Naive B cell (primary cell): ENCODE measurements at places on chromosomes 6 and 20. TPM values are rescaled to one million over a fixed set of nuclear protein-coding genes. Genes with fewer than 3 reads are reported as not detected.

The GGTLC1 gene
- polyA plus RNA-seq = not detected

- no peak overlapping the region for H3K4me3 ChIP-seq
- no peak for DNase-seq
- no peak overlapping the region for H3K27ac ChIP-seq
- H3K36me3 ChIP-seq = no peaks in the 10 kb centered on the region
- H3K4me1 ChIP-seq = peaks cover 11% of the 10 kb centered on the region
These were observed 179.5 kb upstream of the SYNDIG1 start for GRCh38 chr20:24289737-24290481.

GRCh38 chr20:48986899-48987298 lies 59.2 kb upstream of the CSE1L start:
- no peaks in the 10 kb centered on the region for H3K27me3 ChIP-seq
- H3K4me1 ChIP-seq = no peaks in the 10 kb centered on the region
- H3K27ac ChIP-seq = no peak overlapping the region
- no peak for DNase-seq
- H3K4me3 ChIP-seq = no peak overlapping the region

- peak overlapping the region; percentile 62 for H3K27ac ChIP-seq
- no peaks in the 10 kb centered on the region for H3K27me3 ChIP-seq
- no peak overlapping the region for H3K4me3 ChIP-seq
- DNase-seq = no peak
- peaks cover 12% of the 10 kb centered on the region for H3K36me3 ChIP-seq
These were observed 41.0 kb upstream of the MRPS18A start for GRCh38 chr6:43728586-43728985.

DNA sequence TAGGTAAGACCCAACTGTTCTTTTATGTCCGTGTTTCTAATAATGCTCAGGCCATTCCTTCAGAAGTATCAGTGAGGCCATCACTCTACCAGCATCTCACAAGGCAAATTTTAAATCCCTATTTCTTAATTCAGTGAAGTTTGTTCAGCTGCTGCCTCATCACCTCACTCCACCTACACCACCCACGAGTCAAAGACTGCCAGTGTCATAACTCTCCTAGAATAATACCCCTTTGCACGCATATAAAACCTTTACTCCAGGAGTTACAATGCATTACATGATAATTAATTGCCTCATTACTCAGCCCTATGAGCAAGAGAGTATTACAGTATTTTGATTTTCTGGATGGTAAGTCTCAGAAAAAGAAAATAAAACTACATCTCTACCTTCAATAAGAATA lies 793.6 kb downstream of the TFAP2A start:
- H3K4me3 ChIP-seq = no peak overlapping the region
- no peak for DNase-seq
- H3K27me3 ChIP-seq = no peaks in the 10 kb centered on the region
- no peaks in the 10 kb centered on the region for H3K36me3 ChIP-seq
- no peaks in the 10 kb centered on the region for H3K4me1 ChIP-seq
- no peak overlapping the region for H3K27ac ChIP-seq

DNA sequence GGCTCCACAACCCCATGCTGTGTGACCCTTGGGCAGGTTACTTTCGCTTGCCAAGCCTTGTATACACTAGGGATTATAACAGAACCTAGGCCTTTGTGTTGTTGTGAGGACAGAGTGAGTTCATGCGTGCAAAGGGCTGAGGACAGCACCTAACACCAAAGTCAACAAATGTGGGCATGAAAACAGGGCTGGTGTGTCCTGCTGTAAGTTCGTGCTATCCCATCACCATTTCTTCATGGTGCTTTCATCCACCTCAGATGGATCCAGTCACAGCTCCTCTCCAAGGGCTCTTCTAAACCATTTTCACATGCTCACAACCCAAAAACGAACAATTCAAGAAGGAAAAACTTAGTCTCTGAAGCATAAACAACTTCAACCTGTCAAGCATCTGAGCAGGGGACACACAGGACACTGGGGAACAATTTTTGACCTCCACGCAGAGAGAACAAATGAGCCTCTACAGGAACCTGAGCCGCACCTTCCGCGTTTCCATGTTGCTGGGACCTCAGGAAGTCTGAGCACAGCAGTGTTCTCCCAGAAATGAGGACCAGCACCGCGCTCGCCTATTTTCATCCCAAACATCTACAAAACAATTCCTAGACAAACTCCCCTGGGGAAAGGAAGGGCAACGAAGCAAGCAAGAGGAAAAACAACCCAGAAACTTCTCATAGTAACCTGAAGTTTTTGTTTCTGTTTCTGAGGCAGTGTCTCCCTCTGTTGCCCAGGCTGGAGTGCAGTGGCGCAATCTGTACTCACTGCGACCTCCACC lies 3.1 kb downstream of the LRP11 start:
- no peaks in the 10 kb centered on the region for H3K36me3 ChIP-seq
- no peak overlapping the region for H3K4me3 ChIP-seq
- peaks cover 12% of the 10 kb centered on the region for H3K4me1 ChIP-seq
- DNase-seq = no peak

The ACTL10 gene
- 4.8 TPM for polyA plus RNA-seq

- H3K27me3 ChIP-seq = no peaks in the 10 kb centered on the region
- peaks cover 56% of the 10 kb centered on the region for H3K4me1 ChIP-seq
- no peak overlapping the region for H3K4me3 ChIP-seq
- no peaks in the 10 kb centered on the region for H3K36me3 ChIP-seq
- DNase-seq = no peak
These were observed 28.6 kb upstream of the EZR start for GRCh38 chr6:158847786-158848185.

The SOBP gene
- polyA plus RNA-seq = 2.0 TPM

DNA sequence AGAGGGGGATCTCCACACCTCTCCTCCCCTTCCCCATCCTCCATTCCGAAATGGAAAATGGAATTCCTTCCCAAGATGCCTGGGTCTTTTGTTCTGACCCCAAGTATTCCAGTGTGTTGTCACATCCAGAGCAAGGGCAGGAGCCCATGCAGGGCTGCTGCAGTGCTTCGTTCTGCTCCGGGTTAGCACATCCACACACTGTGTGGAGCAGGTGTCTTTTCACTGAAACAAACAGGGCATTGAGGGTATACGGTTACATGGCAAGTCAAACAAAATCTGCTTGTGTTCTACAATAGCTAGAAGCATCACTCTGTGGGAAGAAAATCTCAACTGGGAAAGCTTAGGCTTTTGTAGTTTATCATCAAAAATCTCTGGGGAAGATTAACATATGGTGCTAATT lies 56.9 kb downstream of the LYRM2 start:
- H3K4me1 ChIP-seq = no peaks in the 10 kb centered on the region
- no peak overlapping the region for H3K4me3 ChIP-seq
- H3K36me3 ChIP-seq = no peaks in the 10 kb centered on the region

DNA sequence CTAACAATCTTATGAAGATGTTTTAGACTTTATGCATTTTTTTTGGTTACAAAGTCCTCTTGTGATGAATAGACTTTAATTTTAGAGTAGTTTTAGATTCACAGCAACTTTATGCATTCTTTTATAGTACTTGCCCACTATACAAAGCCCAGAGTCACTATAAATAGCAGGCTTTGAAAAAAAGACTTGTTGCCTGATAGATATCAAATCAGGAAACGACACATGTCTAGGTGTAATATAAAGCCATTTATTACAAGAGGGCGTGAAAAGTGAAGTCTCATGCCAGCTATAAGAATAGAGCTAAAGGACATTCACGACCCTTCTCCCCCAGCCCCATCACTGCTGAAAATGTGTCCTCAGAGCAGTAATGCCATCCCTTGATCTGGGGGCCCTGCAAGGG lies 78.0 kb upstream of the MRPS10 start:
- H3K27ac ChIP-seq = no peak overlapping the region
- no peaks in the 10 kb centered on the region for H3K36me3 ChIP-seq
- H3K27me3 ChIP-seq = no peaks in the 10 kb centered on the region
- H3K4me3 ChIP-seq = no peak overlapping the region
- no peak for DNase-seq

The XKR7 gene
- polyA plus RNA-seq = not detected

The CLPSL2 gene
- not detected for polyA plus RNA-seq

The SUMO4 gene
- 0.26 TPM for polyA plus RNA-seq

DNA sequence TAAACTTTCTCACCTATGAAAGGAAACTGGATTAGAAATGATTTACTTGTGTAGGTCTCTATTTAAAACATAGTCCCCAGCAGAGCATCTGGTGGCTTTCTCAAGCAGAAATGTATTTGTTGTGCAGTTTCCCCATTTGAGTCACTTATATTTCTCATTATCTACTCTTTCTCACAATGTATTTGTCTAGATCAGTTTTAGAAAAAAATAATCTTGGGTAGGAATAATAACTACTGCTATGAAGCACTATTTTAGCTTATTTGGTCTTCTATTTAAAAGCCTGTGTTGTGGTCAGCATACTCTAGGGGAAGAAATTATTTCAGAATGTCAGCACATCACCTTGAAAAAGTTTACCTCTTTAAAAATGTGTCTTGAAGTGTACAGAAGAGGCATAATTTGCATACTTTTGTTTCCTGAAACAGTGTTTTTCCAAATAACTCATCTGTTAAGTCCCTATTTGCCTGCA lies 60.9 kb upstream of the PRL start:
- no peaks in the 10 kb centered on the region for H3K27me3 ChIP-seq
- no peak for DNase-seq
- no peak overlapping the region for H3K27ac ChIP-seq
- H3K4me3 ChIP-seq = no peak overlapping the region
- H3K4me1 ChIP-seq = no peaks in the 10 kb centered on the region

DNA sequence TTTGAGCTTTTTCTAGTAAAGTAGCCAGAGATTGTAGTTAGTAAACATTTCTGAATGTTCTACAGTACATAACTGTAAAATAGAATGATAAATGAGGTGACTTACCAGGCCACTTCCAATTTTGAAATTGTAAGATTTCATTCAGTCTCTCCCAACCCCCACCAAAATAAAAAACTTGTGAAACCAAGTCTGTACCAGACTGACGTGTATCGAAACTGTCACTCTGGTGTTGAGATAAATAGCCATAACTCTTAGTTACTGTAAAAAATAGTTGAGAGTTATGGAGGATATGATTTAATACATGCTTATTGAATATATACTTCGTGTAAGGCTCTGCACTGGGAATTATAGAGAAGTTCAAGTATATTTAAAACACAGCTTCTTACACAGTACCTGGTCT lies 455.7 kb downstream of the PLCB1 start:
- H3K27ac ChIP-seq = no peak overlapping the region
- no peaks in the 10 kb centered on the region for H3K36me3 ChIP-seq
- no peaks in the 10 kb centered on the region for H3K27me3 ChIP-seq
- no peak for DNase-seq
- H3K4me1 ChIP-seq = no peaks in the 10 kb centered on the region

The SMPD2 gene
- 45.5 TPM for polyA plus RNA-seq

DNA sequence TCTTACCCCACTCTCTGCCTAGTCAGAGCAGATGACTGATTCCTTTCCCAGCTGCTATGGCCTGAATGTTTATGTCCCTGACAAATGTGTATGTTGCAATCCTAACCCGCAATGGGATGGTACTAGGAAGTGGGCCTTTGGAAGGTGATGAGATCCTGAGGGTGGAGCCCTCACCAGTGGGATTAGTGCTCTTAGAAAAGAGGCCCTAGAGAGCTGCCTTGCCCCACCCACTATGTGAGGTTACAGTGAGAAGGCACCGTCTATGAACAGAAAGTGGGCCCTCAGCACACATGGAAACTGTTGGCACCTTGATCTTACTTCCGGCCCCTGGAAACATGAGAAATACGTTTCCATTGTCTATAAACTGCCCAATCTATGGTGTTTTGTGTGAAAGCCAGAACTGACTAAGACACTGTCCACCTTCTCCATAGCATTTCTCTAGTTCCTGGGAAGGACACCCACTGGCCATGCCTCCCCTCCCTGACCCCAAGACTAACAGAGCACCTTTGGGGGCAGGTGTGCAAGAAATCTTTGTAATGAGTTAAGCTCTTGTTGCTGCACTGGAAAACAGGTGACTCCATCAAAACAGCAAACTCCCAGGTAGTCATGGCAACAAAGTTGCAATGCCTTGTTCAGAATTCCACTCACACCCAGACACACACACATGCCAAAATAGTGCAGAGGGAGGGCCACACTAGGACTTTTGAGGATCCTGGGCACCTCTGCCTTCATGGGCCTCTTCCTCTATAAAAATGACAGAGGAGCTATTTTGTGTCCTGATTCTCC lies 16.2 kb downstream of the GABRR2 start:
- no peak overlapping the region for H3K4me3 ChIP-seq
- H3K36me3 ChIP-seq = no peaks in the 10 kb centered on the region
- H3K4me1 ChIP-seq = no peaks in the 10 kb centered on the region
